ENCODE measurements at places on chromosomes 16 and 17.

DNA sequence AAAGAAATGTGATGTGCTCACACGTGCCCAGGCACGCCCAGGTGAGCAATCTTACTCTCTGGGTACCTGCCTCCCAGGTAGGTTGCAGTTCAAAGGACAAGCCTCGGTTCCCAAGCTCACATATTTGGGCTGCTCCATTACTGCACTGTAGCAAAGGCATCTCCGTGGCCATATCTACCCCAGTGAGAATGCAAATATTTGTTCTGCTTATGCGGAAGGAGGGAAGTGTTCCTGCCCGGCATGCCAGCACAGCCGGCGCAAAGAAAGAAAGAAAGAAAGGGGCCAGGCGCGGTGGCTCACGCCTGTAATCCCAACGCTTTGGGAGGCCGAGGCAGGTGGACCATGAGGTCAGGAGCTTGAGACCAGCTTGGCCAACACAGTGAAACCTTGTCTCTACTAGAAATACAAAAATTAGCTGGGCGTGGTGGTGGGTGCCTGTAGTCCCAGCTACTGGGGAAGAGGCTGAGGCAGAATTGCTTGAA lies 30.7 kb downstream of the SLC43A2 start:
- H3K27me3 ChIP-seq: no peaks in the 10 kb centered on the region
- H3K27ac ChIP-seq: no peak overlapping the region
- no peak overlapping the region for H3K4me3 ChIP-seq
- H3K4me1 ChIP-seq: peaks cover 12% of the 10 kb centered on the region
- DNase-seq: no peak

- no peaks in the 10 kb centered on the region for H3K4me1 ChIP-seq
- peaks cover 5% of the 10 kb centered on the region for H3K36me3 ChIP-seq
- H3K27ac ChIP-seq: no peak overlapping the region
- H3K4me3 ChIP-seq: no peak overlapping the region
- DNase-seq: peak; percentile 12
- H3K27me3 ChIP-seq: no peaks in the 10 kb centered on the region
Measured at GRCh38 chr16:69796285-69797118, 34.4 kb downstream of the WWP2 start.

GRCh38 chr16:65559846-65560245 lies 438.0 kb upstream of the CDH11 start:
- H3K27me3 ChIP-seq: no peaks in the 10 kb centered on the region
- no peak overlapping the region for H3K4me3 ChIP-seq
- no peaks in the 10 kb centered on the region for H3K4me1 ChIP-seq

- H3K27ac ChIP-seq: no peak overlapping the region
- peaks cover 9% of the 10 kb centered on the region for H3K4me1 ChIP-seq
- no peak for DNase-seq
- peaks cover 44% of the 10 kb centered on the region for H3K36me3 ChIP-seq
- H3K4me3 ChIP-seq: no peak overlapping the region
Measured at GRCh38 chr16:22322741-22323140, 25.5 kb downstream of the POLR3E start.

GRCh38 chr17:50956750-50957523 lies 90.8 kb upstream of the TOB1 start:
- no peak overlapping the region for H3K27ac ChIP-seq
- DNase-seq: peak; percentile 66
- no peak overlapping the region for H3K4me3 ChIP-seq
- H3K4me1 ChIP-seq: peaks cover 2% of the 10 kb centered on the region
- no peaks in the 10 kb centered on the region for H3K27me3 ChIP-seq
